ENCODE measurements at places on chromosomes 12 and 14.

DNA sequence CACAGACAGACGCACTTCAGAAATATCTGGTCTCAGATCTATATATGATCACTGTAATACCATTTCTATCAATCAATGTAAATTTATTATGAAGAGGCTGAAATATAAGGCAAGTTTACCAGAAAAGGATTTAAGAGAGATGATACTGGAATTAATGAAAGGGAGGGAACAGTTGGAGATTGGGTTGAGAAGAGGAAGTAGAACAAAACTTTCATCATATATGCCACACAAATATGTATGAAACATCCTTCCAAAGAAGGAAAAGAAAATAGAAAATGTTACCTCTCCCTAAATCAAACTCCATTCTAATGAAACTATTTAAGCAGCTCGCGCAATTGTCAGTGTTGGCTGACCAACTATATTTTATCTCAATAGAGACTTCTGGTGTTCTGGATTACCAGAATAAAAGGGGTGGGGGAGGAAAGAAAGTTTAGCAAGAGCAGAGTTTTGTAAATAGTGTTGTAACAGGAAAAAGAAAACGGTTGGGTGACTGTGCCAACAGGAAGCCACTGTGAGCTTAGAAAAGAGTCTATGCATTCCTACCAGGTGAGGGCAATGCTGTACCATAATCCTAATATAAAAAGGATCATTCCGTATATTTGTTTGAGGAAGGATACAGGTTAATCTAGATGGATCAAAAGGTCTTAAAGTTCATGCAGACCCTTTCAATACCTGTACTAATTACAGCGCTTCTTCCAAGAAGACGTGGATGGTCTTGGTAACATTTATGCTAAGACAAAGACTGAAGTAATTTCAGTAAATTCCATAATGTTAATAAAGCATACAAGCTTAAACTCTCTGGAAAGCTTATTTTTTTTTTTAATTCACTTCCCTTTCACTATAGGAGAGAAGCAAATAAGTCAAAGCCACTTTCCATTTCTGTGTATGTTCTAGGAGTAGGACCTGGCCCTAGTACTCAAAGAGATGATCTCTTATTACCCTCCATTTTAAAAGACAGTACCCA lies 14.5 kb upstream of the LLPH start:
- no peak for DNase-seq

DNA sequence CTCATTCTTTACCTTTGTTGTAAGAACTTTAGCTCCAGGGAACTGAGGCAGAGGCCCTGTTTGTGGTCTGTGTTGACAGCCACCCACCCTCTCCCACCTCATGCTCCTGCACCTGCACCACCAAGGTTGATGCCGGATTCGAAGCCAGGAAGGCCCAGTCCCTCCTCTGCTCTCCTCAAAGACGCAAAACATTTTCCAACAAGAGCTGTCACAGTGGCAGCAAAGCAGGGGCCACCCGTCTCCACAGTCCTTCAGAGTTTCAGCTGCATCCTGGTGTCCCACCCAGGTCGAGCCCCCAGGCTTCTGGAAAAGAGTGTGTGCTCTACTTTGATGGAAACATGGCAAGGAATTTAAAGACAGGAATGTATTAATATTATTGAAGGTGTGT lies 37.4 kb downstream of the MMAB start:
- DNase-seq: no peak

DNA sequence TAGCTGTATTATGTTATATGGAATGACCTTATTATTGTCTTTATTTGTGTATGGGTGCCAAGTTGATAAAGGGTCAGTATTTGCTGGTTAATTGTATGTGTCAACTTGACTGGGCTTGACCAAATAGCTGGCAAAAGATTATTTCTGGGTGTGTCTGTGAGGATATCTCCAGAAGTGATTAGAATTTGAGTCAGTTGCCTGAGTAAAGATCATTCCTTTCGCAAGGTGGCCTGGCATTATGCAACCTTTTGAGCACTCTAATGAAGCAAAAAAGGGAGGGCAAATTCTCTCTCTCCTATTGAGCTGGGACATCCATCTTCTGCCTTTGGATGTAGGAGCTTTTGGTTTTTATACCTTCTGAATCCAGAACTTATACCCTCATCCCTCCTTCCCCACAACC lies 82.2 kb downstream of the ATXN7L3B start:
- no peak for DNase-seq

- no peak for DNase-seq
Measured at GRCh38 chr12:52582486-52582885, 8.8 kb upstream of the KRT74 start.

DNA sequence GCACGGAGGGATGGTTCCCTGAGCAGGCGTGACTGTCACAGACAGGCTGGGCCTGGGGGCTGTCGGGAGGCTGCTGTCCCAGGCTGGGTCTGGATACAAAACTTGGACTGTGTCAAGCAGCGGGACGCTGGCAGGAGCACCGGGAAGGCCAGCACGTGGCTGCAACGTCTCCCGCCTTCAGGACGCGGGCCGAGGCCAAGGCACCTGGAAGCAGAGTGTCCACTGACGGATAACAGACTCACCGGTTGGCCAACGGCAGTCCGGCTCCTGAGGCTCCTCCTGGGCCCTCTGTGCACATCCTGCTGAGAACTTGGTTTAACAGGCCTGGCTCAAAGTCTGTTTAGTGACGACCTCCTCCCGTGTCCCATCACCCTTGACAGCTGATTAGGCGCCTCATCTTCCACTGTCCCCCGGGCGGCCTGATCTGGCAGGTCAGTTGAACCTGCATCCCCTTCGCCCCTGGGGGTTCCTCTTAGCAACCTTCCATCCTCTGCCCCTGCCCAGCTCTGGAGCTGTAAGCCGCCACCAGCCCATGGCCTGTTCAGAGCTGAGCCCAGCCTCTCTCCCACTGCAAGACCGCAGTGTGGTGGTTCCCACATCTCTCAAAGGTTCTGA lies 2.5 kb downstream of the XRCC3 start:
- DNase-seq: no peak

GRCh38 chr12:9794484-9795093 lies 32.7 kb upstream of the KLRF1 start:
- no peak for DNase-seq

GRCh38 chr12:92436856-92437255 lies 265.9 kb upstream of the PLEKHG7 start:
- no peak for DNase-seq

DNA sequence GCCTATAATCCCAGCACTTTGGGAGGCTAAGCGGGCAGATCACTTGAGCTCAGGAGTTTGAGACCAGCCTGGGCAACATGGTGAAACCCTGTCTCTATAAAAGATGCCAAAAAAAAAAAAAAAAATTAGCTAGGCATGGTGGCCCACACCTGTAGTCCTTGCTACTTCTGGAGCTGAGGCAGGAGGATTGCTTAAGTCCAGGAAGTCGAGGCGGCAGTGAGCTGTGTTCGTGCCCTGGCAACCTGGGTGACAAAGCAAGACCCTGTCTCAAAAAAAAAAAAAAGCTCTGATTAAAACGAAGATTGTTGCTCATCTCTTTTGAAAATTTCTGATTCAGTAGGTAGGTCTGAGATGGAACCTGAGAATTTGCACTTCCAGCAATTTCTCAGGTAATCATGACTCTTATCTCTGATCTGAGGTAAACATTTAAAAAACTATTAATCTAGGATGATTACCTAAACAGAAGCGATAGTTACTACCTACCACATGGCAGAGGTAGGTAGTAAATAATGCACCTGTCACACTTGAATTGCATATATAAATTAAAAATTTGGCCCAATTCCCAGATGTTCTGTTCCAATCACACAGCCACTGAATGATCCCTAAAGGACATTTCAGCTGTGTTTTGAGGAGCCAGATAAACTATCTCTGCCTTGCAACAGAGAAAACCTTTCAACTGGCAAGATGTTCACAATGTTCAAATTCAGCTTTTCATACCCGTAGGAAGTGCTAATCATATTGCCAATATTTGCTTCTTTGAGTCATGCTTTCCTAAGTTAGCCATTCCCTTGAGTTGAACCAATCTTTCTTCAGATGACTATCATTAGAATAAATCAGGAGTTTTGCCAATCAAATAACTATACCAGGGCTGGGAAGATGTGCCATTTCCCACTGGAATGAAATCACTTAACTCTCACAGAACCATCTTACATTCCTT lies 4.2 kb upstream of the TEP1 start:
- no peak for DNase-seq

DNA sequence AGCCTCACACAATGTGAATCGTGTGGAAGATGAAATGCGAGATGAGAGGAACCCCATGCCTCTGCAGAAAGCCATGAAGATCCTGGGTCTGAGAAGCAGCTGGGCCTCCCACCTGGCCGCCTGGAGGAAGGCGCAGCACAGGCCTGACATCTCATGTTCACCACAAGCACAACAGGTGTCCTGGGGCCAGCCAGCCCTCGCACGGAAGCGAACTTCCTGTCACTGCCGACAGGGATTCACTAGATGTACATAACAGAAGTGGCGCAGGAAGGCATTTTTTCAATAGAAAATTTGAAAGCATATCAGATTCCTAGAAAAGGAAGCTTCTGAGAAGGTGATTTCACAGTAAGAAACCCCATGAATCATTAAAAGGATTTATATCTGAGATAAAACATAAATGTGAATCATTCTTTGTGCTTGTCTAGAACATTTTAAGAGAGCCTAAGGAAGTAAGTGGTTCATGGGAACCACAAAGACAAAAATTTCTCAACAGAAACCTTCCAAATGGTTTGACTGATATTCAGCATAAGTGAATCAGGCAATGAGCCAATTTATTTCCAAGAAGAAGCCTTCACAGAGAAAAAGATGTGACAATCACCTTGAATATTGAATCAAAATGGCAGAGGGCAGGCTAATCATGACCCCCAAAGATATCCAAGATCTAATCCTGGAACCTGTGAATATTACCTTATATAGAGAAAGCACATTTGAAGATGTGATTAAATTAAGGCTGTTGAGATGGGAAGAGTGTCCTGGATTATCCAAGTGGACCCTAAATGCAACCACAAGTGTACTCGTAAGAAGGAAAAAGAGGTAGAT lies 311.9 kb downstream of the DUSP6 start:
- DNase-seq: no peak

DNA sequence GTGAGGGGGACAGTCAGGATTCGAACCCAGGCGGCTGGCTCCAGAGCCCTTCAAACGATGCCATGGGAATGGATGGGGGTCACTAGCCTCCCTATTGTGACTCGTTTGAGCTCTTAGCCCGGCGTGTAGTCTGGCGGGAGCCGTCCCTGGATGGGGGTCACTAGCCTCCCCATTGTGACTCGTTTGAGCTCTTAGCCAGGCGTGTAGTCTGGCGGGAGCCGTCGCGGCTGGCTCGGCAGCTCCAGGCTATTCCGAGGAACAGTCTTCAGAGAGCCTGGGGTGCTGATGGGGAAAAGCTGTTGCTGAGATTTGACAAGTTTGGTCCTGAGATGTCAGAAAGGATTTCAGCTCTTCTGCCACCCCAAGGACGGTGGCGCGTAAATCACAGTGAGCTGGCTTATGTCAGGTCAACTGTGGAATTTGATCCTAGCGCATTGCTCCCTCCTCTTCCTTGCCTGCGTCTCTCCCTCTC lies 58.3 kb downstream of the CALM1 start:
- no peak for DNase-seq

- DNase-seq: no peak
Measured at GRCh38 chr14:61466249-61466904, 145.0 kb downstream of the PRKCH start.

DNA sequence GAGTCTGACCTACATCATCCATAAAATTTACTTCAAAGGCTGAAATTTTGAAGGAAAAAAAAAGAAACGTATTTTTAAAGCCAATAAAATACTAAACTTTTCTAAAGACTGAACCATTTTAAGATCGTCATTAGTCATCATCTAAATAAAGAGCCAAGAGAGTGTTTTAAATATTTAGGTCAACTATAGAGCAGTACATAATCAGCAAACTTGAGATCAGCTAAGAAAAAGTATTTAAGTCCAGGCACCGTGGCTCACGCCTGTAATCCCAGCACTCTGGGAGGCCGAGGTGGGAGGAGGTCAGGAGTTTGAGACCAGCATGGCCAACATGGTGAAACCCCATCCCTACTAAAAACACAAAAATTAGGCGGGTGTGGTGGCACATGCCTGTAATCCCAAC lies 35.5 kb downstream of the HECTD1 start:
- DNase-seq: no peak

GRCh38 chr12:120327593-120327992 lies at the start of gene PLA2G1B:
TSS of gene PLA2G1B (minus strand) at chr12:120327779. CDS start at chr12:120327753, 26 bp downstream.
- no peak for DNase-seq

DNA sequence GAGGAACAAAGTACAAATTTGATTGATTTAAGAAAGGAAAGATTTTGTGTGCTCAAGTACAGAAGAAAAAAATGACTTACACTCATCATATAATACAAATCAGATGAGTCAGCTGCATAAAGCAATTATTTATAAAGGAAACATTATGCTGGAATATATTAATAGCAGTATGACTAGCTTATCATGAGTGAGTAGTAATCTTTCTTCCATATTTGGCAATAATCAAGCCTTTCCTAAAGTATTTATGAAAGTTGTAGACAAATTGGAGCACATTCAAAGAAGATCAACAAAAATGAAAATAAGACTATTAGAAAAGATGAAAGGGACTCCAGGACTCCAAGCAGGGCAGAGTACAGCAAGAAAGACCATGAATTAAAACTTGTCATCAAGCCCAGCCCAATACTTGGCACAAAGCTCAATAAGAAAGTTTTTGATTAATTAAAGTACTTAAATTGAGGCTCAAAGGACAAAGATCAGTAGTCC lies 32.8 kb downstream of the CCER1 start:
- no peak for DNase-seq

- DNase-seq: no peak
Measured at GRCh38 chr12:47346251-47347019, 266.7 kb upstream of the AMIGO2 start.

GRCh38 chr14:81767266-81767995 lies 233.8 kb upstream of the SEL1L start:
- DNase-seq: no peak

GRCh38 chr14:100108042-100108825 lies 43.0 kb downstream of the EVL start:
- DNase-seq: peak; percentile 25

GRCh38 chr12:66115071-66115600 lies 15.4 kb downstream of the LLPH start:
- DNase-seq: no peak

DNA sequence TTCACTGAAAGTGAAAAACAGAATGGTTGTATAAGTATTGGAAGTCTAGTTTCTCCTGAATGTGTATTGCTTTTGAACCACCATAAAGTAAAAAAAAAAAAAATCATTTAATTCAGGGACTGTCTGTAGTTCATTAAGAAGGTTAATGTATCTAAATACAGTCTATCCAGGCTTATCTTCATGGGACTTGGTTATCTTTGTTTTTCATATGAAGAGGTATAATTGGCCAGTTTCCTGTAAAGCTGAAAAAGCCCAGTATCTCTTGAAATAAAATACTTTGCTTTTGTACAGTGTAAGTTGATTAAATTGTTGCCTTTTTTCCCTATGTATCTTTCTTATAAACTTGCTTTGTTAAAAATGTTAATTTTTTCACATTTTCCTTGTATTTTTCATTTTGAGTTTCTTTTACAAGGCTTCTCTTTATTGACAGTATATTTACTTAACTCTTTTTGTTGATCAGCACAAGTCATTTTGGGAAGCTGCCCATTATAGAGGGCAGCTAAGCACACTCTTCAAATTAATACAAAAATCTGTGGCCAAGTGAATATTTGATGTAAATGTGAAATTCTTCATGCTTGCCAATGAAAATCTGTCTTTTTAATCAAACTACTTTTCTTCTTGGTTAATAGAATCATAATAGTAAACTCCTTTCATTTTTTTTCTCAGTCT lies 156.0 kb downstream of the TMTC3 start:
- DNase-seq: no peak

Measured in esophagus squamous epithelium (tissue), 5 donors.